Gastroesophageal sphincter (tissue), 4 donors: ENCODE measurements at places on chromosomes 16 and 17. TPM values are rescaled to one million over a fixed set of nuclear protein-coding genes. Genes with fewer than 3 reads are reported as not detected.
A peak's percentile ranks its signal among the peaks of the same experiment; 100 is the strongest.

Gene CLDN7
- total RNA-seq, result 1.4 TPM

Gene HOXB8
- 3.9 TPM for total RNA-seq

Gene SOX9
- total RNA-seq, result 3.1 TPM

Gene CCL7
- total RNA-seq, result not detected

Gene TP53TG3
- total RNA-seq, result not detected

Gene HSPB9
- total RNA-seq, result not detected

Gene CDT1
- total RNA-seq, result 0.92 TPM

Gene ENPP7
- not detected for total RNA-seq

Gene FGF11
- total RNA-seq, result not detected

Gene COX6A2
- total RNA-seq, result not detected

Gene SOX8
- 2.8 TPM for total RNA-seq

Gene CDRT15
- total RNA-seq, result not detected

Gene DNAAF1
- total RNA-seq, result not detected

Gene ABCC1
- total RNA-seq, result 61.0 TPM

Gene HLF
- 186 TPM for total RNA-seq

Gene EMP2
- total RNA-seq, result 52.8 TPM

Gene ERBB2
- total RNA-seq, result 43.3 TPM

DNA sequence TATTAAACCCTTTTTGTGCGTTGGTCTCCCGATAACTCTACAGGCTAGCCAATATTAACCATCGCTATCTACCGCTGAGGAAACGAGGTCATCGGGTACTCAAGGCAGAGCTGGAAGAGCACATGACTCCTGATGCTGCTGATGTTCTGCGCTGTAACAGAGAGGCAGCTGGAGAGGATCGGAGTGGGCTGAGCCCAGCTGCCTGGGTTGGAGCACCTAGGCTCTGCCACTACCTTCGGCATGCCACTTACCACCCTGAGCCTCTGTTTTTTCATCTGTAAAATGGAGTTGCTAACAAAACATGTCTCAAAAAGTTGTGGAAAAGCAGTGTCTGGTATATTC, 432 bp upstream of the SLC46A1 start:
- ATAC-seq, result peak; percentile 46

DNA sequence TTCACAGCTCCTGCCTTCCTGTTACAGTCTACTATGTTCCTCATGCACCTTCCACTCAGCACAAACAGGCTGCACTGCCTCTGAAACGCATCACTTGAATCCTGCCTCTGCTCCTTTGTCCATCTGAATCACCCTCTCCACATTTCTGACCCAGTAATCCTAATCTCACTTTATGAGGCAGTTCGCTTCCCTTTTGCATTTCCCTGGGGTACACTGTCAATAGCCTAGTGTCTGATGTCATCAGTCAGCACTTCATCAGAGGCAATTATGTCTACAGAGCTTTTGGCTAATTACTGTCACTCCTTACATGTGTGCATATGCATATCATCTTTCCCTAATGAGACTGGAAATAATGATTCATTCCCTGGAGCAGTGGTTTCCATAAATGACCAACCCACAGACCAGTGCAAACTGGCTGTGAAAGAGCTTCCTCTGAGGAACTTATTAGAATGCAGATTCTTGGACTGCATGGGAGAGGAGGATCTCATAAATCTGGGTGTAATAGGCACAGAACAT, 23.6 kb downstream of the CA4 start:
- ATAC-seq, result no peak

DNA sequence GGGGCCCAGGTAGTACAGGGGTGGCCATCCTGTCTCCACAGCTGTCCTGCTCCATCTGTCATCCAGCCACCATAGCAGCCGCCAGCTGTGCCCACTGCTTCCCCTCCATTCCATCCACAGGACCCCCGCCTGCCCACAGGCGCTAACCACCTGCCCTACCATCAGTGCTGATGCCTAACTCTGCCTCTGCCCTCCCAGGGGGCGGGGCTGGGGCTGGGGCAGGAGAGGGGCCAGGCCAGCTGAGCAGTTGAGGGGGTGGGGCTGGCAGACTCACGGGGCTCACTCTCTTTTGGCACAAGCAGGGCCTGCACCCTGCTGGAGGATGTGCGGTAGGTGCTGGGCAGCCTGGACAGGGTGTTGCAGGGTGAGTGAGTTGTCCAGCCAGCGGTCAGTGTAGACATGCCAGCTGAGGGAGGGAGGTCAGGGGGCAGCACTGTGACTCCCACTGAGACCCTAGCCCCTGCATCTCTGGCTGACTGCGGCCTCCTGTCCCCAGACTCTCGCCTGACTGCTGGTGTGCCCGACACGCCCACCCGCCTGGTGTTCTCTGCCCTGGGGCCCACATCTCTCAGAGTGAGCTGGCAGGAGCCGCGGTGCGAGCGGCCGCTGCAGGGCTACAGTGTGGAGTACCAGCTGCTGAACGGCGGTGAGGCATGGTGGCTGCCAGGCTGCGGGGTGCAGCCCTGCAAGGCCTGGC, 9.6 kb downstream of the GALK1 start:
- no peak for ATAC-seq

DNA sequence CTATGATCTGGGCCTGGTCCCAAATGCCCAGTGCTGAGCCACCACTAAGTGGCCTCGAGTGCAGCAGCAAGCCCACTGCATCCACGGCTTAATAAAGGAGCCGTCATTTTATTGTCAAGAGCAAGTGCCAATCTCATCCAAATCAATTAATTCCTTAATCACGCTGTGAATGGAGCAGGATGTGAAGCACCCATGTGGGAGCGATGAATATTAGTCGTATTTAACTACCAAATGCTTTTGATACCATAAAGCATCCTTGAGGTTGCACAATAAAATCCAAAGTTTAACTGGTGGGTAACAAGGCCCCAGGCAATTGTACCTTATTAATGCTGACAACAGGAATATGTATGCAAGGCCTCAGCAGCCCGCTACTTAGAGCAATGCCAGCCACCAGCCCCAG, 226.0 kb upstream of the C16orf82 start:
- no peak for ATAC-seq

GRCh38 chr17:40418428-40418706, 671 bp upstream of the TOP2A start:
- no peak for ATAC-seq

DNA sequence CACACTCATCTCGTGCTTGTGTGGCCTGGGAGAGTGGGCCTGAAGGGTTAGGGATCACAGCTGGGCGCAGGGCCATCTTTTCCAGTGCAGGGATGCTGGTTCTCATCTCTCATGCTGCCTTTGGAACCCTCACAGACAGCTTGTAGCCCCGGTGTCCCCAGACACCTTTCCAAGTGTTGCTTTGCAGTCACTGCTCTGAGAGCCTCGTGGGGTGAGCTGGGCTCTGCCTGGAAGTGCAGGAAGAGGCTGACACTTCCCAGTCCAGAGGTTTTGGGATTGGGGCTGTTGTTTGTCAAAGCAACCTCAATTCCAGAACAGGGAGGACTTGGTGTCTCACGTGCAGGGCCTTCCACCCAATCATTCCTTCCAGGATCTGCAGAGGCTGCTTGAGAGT, 28.2 kb downstream of the TBX4 start:
- ATAC-seq, result no peak

DNA sequence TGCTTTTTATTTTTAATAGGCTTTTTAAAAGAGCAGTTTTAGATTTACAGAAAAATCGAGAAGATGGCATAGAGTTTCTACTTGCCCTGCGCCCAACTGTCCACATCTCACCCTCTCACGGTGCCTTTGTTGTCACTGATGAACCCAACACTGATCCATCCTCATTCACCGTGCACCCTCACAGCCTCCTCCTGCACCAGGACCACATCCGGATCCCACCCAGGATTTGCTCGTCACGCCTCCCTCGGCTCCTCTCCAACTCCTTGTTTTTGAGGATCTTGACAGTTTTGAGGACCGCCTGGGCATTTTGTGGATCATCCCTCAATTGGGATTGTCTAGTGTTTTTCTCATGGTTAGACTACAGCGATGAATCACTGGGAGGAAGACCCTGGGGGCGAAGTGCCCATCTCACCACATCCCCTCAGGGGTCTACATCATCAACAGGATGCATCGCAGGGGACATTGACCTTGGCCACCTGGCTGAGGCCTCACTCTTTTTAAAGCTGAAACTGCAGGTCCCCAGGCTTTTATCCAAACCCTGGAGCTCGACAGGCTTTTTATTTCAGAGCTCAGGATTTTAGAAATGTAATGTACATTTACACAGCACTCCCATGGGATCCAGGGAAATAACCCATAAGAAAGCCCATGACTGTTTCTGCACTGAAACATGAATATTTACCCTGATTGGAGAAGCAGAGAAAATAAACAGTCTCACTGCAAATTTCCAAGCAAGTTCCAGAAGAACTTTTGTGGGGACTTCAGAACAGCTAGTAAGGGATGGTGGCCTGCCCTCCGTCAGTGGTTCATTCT, 71.8 kb upstream of the ZNF469 start:
- no peak for ATAC-seq

DNA sequence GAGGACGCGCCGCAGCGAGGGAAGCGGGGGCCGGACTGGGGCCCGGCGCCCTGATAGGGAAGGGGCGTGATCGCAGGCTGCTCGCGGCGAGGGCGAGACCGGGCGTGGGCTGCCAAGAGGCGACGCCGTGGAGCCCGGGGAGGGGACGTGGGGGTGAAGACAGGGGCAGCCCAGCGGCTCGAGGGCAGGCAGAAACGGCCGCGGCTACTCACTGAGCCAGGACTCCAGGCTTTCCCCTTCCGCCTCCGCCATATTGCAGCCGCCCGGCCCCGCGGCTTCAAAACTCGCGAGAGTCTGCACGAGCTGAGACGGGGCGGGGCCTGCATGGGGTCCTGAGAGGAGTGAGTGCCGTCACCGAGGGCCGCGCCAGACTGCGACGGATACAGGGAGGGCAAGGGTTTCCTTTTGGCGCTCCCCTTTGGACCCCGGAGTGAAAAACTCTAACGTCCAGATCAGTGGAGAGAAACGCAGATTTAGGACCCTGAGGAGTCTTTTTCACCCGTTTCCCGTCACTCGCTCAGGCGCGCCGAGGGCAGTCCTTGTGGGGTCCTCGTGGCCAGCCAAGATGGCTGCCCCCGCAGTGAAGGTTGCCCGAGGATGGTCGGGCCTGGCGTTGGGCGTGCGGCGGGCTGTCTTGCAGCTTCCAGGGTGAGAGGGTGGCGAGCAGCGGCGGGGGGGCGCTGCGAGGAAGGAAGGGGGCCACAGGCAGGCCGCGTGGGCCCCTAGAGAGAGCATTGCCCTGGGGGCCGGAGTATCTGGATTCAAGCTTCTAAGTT, at the start of the genes GGA3 and MRPS7:
TSS of gene GGA3 (minus strand) at position 271 of the 776 bp plus-strand sequence. CDS start at position 252, 19 bp downstream.
TSS of gene MRPS7 (plus strand) at position 544 of the 776 bp plus-strand sequence. CDS start at position 566, 22 bp downstream.
- peak; percentile 98 for ATAC-seq

GRCh38 chr16:63244631-63245030, 1208.4 kb upstream of the CDH8 start:
- no peak for ATAC-seq

GRCh38 chr16:85380905-85381737, 232.0 kb upstream of the GSE1 start:
- no peak for ATAC-seq

- ATAC-seq, result peak; percentile 92
Measured at GRCh38 chr16:14409563-14409962, 220.5 kb downstream of the PARN start.

DNA sequence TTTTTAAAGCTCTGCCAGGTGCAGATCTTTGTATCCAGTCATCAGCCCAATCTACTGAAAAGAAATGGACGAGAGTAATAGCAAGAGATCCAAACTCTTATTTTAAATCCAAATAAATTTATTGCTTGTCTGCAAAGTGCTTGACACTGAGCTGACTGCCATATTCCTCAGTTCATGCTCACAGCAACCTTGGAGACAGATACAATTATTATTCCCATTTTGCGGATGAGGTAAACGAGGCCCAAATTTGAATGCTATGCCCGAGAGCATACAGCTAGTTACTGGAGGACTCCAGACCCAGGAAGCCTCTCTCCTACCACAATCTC, 620 bp downstream of the NOB1 start:
- ATAC-seq, result no peak

GRCh38 chr17:49931416-49932137, 37.4 kb upstream of the DLX4 start:
- ATAC-seq, result no peak

DNA sequence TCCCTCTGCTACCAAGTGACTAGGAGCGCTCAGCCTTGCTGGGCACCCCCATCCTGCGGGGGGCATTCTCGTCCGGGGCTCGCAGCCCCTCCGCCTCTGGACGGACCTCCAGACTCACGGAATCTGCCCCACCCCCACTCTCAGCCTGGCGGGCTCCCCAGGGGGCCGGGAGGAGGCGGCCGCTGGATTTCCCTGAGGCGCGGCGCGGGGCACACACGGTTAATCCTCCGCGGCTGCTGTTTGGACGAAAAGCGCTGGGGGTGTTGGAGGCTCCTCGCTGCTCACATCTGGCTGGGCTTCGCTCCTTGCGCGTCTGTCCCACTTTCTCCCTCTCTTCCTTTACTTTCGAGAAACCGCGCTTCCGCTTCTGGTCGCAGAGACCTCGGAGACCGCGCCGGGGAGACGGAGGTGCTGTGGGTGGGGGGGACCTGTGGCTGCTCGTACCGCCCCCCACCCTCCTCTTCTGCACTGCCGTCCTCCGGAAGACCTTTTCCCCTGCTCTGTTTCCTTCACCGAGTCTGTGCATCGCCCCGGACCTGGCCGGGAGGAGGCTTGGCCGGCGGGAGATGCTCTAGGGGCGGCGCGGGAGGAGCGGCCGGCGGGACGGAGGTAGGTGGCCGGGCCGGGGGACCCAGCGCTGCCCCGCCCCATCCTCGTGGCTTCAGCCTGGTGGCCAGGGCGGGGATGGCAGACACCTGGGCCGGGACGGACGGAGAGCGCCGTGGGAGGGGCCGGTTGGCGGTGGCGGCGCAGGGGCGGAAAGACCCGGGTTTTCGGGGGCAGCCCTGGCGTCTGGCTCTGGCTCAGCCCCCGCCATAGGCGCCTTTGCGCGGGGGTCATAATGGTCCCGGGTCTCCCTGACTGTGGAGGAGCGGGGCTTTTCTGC, at the start of gene C1QTNF1:
TSS of gene C1QTNF1 (plus strand) at position 284 of the 886 bp plus-strand sequence. CDS start 19,800 bp downstream, outside the sequence.
- peak; percentile 34 for ATAC-seq

- ATAC-seq, result no peak
Measured at GRCh38 chr17:66813296-66813695, 21.6 kb upstream of the CACNG5 start.

GRCh38 chr16:30380803-30381208, 1.6 kb downstream of the SEPTIN1 start:
- no peak for ATAC-seq

DNA sequence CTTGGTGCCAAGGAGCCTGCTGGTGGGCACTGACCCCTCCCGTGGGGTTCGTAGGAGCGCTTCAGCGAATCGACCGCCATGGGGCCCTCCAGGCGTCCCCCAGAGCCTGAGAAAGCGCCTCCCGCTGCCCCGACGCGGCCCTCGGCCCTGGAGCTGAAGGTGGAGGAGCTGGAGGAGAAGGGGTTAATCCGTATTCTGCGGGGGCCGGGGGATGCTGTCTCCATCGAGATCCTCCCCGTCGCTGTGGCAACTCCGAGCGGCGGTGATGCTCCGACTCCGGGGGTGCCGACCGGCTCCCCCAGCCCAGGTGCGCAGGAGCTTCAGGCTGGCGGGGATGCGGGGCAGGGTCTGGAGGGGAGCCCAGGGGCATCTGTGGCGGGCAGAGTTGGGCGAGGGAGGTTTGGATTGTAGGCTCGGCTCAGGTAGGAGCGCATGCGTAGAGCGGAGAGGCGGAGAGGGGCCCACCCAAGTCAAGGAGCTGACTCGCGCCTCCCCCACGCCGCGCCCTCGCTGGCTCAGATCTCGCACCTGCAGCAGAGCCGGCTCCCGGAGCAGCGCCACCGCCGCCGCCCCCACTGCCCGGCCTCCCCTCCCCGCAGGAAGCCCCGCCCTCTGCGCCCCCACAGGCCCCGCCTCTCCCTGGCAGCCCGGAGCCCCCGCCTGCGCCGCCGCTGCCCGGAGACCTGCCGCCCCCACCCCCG, 19.8 kb downstream of the FMNL1 start:
- peak; percentile 16 for ATAC-seq
